D721Med (cell line): ENCODE measurements at places on chromosomes 3 and 15.

GRCh38 chr15:53457479-53457878 is 302.0 kb downstream of the WDR72 start:
- no peak for DNase-seq

- DNase-seq, result no peak
Observed at GRCh38 chr3:196654735-196655090, 15.2 kb downstream of the NRROS start.

- DNase-seq, result no peak
Observed at GRCh38 chr15:88982304-88982945, 69.2 kb upstream of the MFGE8 start.

GRCh38 chr15:36039996-36040572 is 494.1 kb upstream of the DPH6 start:
- DNase-seq, result no peak

- DNase-seq, result no peak
Observed at GRCh38 chr3:72393455-72393854, 454.8 kb downstream of the SHQ1 start.

GRCh38 chr3:118641608-118642007 is 393.0 kb downstream of the IGSF11 start:
- no peak for DNase-seq

DNA sequence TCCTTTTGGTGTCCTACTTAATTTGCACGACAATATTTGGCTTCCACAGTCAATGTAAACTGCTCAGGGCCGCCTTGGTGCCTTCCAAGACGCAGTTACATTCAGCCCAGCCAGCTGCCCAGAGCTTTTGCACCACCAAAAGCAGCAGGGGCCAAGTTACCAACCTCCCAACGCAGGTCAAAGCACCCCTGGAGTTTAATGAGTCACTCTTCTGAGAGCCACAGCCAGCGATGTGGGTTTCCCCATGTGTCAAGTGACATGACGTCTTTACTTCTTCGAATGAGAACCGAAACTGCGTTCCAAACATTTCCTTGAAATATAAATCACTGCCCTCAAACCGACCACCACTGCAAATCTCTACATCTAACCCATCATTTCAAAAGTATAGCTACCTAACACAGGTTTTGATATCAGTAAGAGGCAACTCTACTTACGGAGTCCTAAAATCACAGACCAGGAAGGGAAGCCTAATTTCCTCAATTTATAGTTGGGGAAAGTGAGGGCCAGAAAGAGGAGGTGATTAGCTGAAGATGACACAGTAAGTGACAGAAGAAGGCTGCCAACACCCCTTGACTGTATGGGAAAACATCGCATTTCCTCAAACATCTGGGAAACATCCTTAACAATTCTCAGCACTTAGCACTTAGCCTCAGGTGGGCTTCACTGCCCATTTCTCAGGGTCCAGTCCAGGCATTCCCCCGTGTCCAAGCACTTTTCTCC is 24.5 kb downstream of the MB21D2 start:
- no peak for DNase-seq

DNA sequence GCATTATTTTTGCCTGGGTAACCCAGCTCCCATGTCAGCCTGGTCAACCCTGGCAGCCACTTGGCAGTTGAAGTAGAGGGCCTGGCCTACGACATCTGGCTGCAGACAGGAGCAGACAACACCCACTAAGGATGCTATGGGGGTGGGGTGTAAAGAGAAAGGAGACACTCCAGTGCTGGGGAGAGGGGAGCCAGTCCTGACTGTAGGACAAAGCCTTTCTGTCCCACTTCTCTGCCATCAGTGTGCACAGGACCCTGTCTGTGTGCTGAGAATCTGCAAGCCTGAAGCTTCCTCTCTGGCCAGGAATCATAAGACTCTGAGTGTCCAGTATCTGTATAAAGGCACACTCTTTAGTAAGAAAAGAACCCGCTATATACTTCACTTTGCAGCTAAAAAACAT is 96.3 kb upstream of the CHRM5 start:
- no peak for DNase-seq

DNA sequence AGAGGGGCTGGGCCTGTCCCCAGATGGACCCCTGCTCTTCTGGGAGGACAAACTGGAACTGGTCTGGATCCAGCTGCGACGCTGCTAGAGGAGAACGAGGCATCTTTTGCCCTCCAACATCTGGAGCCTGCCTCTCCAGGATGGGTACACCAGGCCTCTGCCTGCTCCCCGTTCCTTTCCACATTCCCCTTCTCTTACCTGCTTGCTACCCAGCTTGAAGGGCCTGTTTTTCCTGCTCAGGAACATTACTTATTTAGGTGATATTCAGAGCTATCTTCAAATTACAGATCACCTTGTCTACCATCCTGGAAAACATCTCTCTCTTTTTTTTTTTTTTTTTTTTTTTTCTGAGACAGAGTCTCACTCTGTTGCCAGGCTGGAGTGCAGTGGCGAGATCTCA is 64.0 kb downstream of the CHRD start:
- DNase-seq, result no peak

DNA sequence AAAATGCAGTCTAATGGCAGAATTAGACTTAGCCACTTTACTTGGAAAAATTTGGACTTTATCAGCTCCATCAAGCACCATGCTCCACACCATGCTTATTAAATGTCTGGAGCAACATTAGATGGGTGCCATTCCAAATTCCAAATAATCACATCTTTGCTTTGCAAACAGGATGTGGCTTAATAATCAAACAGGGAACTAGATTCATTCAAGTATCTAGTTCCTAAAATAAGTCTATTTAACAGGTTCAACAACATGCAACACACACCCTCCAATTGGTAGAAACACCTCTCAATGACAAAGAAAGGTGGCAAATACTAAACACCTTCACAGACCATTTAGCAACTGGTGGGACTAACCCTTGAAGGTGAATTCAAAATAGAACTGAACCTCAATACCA is 3.5 kb downstream of the HEXA start:
- DNase-seq, result no peak

DNA sequence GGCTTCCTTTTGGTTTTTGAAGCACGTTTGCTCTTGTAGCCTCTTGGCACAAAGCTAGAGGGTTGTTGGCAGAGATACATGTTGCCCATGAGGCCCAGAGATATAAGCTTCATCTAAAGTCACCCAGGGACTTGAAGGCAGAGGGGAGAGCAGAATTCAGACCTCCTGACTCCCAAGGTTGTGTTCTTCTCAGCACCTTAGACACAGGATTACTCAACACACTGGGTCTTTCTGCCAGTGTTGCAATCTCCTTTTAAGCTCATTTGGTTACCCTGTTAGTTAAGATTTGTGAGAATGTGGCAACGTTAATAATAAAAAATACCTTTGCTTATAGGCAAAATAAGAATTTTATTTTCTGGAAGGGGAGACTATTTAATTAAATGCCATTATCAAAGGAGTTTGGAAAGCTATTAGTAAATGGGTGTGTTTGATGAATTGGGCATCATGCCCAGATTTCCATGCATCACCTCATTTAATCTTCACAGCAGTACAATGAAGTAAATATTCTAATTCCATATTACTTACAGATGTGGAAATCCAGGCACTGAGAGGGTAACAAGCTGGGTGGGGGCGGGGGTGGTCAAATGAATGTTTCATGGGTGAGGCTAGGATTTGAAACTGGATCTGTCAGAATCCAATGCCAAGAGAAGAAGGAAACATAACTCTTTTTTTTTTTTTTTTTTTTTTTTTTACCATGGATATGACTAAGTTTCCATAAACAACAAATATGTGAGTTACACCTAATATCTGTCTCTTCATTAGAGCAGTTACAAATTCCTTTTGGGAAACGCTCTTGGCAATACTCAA is 183.3 kb downstream of the NR1D2 start:
- DNase-seq, result no peak

GRCh38 chr3:155853214-155854140 is 750 bp downstream of the SLC33A1 start:
- no peak for DNase-seq

DNA sequence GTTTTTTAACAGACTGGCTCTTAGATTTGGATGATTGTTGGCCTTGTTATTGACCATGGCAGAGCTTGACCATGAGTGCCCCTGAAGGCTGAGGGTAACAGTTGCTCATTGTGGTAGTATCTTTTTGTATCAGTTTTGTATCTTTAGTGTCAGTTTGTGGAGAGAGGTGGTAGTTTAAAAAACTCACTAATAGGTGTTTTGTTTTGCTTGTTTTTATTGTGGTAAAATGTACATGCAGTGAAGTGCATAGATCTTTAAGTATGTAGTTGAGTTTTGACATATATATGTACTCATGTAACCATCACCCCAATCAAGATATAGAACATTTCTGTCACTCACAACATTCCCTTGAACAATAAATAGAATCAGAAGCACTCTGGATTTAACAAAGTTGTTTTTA is 9.8 kb downstream of the GMPS start:
- no peak for DNase-seq

DNA sequence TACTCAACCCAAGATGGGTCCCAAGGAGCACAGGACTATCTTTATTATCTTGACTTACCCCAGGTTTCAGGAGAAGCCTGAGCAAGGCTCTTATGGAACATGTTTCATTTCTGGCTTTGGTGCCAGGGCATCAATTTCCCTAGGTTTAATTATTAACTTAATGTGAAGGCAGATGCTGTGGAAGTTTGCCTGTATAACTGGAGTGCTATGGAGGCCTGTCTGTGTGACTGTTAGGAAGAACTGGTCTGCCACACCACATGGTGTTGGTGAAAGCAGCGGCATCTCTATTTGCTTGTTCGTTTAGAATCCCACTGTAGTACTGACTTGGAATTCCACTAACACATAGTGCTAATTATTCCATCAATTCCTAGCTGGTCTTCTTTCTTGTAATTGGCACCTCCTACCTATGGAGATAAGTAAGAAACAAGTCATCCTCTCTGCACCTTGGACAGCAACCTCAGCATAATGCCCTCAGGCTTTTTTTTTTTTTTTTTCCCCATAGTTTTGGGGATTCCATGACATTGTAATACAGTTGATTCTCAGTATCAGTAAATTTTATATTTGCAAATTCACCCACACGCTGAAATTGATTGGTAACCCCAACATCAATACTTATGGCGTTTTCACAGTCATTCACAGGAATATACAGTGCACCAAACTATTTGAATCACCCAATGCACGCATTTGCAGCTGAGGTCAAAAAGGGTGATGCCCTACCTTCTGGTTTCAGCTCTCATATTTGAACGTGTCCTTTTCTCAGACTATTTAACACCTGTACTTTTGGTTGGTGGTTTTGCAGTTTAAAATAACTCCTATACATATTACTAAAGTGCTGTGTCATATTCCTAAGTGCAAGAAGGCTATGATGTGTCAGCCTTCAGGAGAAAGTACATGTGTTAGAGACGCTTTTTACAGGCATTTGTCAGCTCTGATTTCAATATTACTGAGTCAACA is 772.8 kb upstream of the LMCD1 start:
- no peak for DNase-seq

DNA sequence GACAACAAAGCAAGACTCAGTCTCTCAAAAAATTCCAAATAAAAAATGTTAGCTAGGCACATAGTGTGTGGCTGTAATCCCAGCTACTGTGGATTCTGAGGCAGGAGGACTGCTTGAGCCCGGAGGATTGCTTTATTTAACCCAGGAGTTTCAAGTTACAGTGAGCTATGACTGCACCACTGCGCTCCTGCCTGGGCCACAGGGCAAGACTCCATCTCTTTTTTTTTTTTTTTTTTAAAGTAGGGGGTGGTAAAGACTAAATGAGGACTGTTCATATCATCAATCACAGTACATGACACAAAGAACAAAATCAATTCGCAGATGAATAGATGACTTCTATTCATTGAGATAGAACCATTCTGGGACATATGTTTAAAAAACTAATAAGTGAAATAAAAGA is 48.1 kb downstream of the ACAP2 start:
- no peak for DNase-seq

DNA sequence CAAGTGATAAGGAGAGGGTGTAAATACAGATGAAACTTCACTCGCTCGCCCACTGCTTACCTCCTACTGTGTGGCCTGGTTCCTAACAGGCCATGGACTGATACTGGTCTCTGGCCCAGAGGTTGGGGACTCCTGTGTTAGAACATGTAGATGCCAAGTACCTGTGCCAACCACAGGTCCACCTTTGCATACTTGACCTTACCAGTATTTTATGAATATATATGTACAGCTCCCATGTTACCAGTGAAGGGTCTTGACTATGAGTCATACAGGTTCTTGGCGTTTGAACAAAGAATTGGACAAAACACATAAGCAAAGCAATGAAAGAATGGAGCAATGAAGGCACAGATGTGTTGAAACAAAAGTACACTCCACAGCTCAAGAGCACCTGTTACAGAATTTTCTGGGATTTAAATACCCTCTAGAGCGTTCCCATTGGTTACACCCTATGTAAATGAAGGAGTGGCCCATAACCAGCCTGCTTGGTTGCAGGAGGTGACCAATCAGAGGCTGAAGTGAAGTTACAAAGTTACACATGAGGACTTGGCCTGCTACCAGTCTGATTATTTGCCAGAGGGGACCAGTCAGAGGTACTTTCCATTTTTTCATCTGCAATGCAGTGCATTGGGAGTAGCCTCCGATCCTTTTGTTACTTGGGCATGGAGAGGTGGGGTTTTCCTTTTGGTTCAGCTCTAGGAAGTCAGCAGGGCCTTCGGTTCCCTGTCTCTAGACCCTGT is 1.7 kb upstream of the GFM1 start:
- no peak for DNase-seq

- DNase-seq, result no peak
Observed at GRCh38 chr3:55172913-55173312, 245.1 kb upstream of the LRTM1 start.

GRCh38 chr15:85415783-85416182 is 35.4 kb downstream of the AKAP13 start:
- DNase-seq, result no peak

GRCh38 chr3:119042162-119042561 is 7.5 kb upstream of the IGSF11 start:
- no peak for DNase-seq

- DNase-seq, result no peak
Observed at GRCh38 chr3:15924914-15925313, 127.1 kb upstream of the ANKRD28 start.

DNA sequence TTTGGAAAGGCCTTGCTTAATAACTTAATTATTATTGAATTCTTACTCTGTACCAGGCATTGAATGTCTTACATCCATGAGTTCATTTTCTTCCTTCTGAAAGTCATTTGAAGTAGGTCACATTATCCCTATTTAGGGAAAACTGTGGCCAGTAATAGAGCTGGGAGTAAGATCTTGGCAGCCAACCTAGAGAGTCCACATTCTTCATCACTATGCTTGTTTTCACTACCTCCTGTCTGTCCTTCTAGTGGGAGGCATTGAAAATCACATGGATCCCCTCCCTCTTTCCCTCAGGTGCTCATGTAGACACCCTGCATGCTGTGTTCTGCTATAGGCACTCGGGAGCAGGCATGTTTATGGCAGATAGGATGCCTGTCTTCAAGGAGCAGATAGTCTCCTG is 154.9 kb downstream of the EBLN2 start:
- DNase-seq, result no peak

- DNase-seq, result no peak
Observed at GRCh38 chr15:58361273-58361759, 70.5 kb upstream of the LIPC start.

DNA sequence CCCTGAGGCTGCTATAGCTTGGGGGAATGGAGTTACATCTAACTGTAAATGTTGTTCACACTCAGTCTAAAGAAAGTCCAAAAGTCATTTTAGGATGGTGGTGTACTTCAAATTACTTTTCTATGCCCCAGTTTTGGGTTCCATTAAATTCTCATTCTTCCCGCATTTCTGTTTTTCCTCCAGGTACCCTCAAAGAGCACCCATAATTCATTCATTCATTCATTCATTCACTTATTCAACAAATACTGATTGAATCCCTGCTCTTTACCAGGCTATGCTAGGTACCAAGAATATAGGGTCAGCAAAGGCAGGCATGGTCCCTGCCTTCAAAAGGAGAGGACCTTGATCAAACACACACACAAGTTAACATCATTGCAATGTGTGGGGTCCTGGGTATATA is 76.1 kb downstream of the CCNL1 start:
- no peak for DNase-seq

- no peak for DNase-seq
Observed at GRCh38 chr3:181497358-181497757, 214.4 kb upstream of the SOX2 start.
